ENCODE measurements at places on chromosomes 12 and 14. TPM values are rescaled to one million over a fixed set of nuclear protein-coding genes. Genes with fewer than 3 reads are reported as not detected.
A peak's percentile ranks its signal among the peaks of the same experiment; 100 is the strongest.

DNA sequence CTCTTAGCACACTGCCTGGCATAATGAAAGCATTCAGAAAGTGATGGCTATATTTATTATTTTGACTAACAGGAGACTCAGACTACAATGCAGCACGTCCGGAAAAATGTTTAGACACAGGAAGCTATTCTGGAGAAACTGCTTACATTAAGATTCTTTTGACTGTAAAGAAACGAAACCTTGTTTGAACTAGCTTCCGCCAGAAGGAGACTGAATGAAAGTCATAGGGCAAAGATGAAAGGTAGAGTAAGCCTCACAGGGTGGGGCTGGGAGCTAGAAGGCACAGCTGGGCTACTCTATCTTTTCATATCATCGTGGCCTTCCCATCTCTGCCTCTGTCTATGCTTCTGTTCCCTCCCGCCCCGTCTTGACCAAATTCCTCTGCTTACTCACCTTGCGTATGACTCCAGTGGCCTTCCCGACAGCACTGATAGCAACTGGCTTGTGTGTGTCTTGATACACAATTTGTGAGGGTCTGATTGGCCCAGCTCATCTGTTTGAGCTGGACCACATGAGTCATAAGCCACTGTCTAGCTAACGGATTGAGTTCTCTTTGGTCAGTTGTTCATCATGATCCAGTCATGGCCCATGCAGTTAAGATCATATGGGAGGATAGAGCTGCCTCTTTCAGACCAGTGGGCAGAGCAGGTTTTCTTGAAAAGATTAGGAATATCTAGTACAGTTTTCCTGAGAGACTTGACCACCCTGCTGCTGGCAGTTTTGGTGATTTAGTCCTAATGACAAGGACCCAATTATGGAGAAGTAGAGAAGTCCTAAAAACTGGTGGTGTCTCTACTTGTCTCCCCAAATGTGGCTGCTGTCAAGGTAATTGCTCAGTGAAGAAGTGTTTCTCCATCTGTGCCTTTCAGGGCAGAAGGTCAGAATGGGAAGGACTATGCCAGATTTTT is 151.5 kb upstream of the SLC38A2 start:
- H3K4me1 ChIP-seq = no peaks in the 10 kb centered on the region
- no peak overlapping the region for H3K27ac ChIP-seq
- H3K4me3 ChIP-seq = no peak overlapping the region
- H3K27me3 ChIP-seq = no peaks in the 10 kb centered on the region
- DNase-seq = no peak

- DNase-seq = no peak
- no peak overlapping the region for H3K27ac ChIP-seq
- no peaks in the 10 kb centered on the region for H3K36me3 ChIP-seq
- no peaks in the 10 kb centered on the region for H3K27me3 ChIP-seq
Observed at GRCh38 chr14:65255029-65255545, 152.8 kb upstream of the MAX start.

GRCh38 chr14:88194531-88194930 is 128.5 kb downstream of the KCNK10 start:
- no peaks in the 10 kb centered on the region for H3K4me1 ChIP-seq
- H3K36me3 ChIP-seq = no peaks in the 10 kb centered on the region
- H3K4me3 ChIP-seq = no peak overlapping the region
- no peaks in the 10 kb centered on the region for H3K27me3 ChIP-seq
- no peak overlapping the region for H3K27ac ChIP-seq
- DNase-seq = no peak

DNA sequence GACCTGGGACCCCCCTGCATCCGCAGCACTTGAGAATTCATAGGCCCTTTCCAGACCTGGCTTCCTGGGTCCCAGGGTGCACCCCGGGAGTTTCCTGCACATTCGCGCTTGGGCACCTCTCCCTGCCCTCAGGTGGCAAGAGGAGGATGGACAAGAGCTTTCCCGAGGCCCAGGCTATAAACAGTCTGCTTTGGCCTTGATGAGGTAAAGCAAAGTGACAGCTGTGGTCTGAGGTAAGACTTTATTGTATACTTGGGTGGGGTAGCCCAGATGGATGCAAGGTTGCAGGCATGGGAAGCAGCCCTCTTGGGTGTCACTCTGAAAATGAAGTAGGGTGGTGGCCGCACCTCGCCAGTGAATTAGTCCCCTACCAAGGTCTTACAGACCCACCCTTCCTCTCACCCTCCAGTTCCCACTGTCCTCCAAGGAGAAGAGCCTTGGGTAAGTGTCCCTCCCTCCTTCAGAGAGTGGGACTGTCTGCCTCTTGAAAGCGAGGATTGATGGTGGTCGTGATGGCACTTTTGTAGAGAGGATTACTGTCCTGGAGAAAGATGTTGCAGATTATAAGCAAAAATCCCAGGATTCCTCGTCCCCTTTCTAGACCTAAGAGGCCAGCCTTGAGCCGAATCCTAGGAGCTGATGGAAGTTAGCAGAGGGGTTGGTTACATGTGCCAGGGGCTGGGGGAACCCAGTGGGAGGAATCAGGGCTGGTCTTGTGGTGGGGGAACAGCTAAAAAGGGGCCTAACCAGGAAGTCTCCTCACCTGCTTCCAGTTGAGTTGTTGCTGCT is 10.6 kb upstream of the CSAD start:
- H3K27ac ChIP-seq = no peak overlapping the region
- H3K4me1 ChIP-seq = peaks cover 2% of the 10 kb centered on the region
- no peak for DNase-seq
- no peak overlapping the region for H3K4me3 ChIP-seq
- H3K36me3 ChIP-seq = peaks cover 8% of the 10 kb centered on the region
- peaks cover 2% of the 10 kb centered on the region for H3K27me3 ChIP-seq

DNA sequence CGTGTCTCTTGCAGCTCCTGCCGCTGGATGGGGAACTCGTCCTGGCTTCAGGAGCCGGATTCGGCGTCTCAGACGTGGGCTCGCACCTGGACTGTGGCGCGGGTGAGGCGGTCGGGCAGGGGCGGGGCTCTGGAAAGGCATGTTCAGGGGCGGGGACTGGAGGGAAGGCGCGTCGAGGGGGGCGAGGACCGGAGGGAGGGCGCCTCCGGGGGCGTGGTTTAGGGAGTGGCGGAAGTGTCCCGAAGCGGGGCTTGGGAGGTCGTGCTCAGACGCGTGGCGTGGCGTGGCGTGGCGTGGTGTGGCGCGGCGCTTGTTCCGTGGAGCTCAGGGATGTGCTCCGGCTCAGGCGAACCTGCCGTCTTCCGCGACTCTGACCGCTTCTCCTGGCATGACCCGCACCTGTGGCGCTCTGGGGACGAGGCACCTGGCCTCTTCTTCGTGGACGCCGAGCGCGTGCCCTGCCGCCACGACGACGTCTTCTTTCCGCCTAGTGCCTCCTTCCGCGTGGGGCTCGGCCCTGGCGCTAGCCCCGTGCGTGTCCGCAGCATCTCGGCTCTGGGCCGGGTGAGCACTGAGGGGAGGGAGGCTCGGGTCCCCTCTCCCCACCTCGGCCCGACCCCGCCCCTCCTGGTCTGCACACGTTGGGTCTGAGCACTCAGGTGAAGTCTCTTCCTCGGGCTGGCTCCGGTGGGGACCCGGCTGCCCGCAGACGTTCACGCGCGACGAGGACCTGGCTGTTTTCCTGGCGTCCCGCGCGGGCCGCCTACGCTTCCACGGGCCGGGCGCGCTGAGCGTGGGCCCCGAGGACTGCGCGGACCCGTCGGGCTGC is 6.2 kb downstream of the AMN start:
- peaks cover 26% of the 10 kb centered on the region for H3K4me1 ChIP-seq
- peaks cover 34% of the 10 kb centered on the region for H3K27me3 ChIP-seq
- H3K4me3 ChIP-seq = peak overlapping the region; percentile 73
- no peaks in the 10 kb centered on the region for H3K36me3 ChIP-seq

GRCh38 chr12:31991815-31992214 is 32.6 kb downstream of the RESF1 start:
- H3K27me3 ChIP-seq = no peaks in the 10 kb centered on the region
- H3K36me3 ChIP-seq = peaks cover 20% of the 10 kb centered on the region
- no peaks in the 10 kb centered on the region for H3K4me1 ChIP-seq

DNA sequence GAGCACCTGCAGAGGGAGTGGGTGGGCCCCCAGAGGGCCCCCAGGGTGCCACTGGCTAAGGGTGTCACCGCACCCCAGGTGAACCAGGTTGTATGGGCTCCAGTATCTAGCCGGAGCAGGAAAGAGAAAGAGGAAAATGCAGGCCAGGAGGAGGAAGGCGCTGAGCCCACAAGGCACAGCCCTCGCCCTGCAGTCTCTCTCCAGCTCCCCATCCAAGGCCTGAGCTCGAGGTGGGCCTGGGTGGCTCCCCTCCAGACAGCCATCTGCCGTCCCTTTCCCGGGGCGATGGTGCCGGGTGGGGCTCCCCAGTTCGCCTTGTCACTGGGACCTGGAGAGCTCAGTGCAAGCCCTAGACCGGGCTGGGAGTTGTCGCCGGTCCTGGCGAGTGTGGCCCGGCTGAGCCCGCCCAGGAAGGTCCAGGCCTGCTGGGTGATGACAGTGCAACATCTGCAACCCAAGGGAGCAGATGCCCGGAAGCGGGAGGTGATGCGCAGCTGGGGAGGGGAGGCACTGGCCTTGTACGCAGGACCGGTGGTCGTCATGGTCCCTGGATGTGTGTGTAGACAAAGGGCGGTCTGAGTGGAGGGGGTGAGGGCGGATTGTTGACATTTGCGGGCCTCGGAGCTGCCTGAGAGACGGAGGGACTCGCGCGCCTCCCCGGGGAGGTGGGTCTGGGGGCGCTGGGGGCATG is 716 bp downstream of the TMEM179 start:
- H3K4me3 ChIP-seq = peak overlapping the region; percentile 65
- H3K27ac ChIP-seq = no peak overlapping the region
- H3K27me3 ChIP-seq = peaks cover 14% of the 10 kb centered on the region
- no peaks in the 10 kb centered on the region for H3K4me1 ChIP-seq

DNA sequence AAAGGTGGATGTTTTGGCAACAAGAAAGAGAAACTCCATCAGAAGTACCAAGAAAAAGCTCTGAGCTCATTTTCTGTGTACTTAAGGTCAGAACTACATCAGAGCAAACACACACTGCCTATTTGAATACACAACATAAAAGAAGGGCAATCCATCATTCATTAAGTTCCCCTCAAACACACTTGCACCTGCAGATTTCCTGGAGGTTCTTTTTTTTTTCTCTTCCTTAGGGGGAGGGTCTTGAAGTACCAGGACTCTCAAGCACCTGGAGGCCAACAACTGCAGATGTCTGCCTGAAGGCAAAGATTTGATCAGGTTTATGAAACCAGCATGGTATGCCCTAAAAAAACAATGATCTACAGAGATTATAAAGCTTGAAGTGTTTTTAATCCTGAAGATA is 26.1 kb upstream of the PTHLH start:
- H3K27me3 ChIP-seq = no peaks in the 10 kb centered on the region
- no peak overlapping the region for H3K27ac ChIP-seq
- peaks cover 4% of the 10 kb centered on the region for H3K4me1 ChIP-seq
- no peak overlapping the region for H3K4me3 ChIP-seq
- DNase-seq = no peak

DNA sequence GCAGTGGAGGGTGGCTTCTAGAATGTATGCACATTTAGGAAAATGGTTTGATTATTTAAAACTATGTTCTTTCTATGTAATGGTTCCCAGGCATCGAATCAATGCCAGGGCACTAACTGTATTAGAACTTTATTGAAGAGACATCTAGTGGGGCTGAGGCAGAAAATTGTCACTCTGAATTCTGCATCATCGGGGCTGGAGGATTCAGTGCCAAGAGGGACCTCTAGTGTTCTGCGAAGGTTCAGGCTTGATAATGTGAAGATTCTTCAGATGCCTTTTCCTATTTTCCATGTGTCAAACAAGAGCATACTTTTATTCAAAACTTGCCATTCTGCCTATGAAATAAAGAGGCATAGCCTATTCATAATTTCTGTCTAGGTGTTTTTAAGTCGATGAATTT is 146.3 kb downstream of the CAND1 start:
- peaks cover 22% of the 10 kb centered on the region for H3K4me1 ChIP-seq
- H3K27ac ChIP-seq = no peak overlapping the region
- H3K27me3 ChIP-seq = no peaks in the 10 kb centered on the region
- no peaks in the 10 kb centered on the region for H3K36me3 ChIP-seq

DNA sequence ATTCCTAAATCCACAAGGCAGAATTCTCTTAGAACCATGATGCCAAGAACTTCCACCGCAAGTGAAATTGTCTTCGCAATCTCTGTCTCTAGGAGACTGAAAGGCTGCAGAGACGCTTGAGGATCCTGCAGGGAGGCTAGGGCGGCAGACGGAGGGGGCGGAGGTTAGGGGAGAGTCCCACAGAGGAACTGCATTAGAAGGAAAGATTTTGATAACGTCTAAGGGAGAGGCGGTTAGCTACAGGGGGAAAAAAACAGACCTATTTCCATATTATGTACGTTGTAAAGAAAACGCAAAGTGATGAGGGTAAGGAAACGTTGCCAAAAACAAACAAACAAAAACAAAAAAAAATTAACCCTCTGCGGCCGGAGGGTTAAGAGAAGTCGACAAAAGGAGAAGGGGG is 595 bp downstream of the KLHL28 start:
- H3K36me3 ChIP-seq = no peaks in the 10 kb centered on the region
- no peak for DNase-seq

GRCh38 chr14:90248594-90248993 is 7.8 kb upstream of the PSMC1 start:
- DNase-seq = no peak
- no peak overlapping the region for H3K27ac ChIP-seq
- no peak overlapping the region for H3K4me3 ChIP-seq
- H3K4me1 ChIP-seq = no peaks in the 10 kb centered on the region
- H3K27me3 ChIP-seq = no peaks in the 10 kb centered on the region
- no peaks in the 10 kb centered on the region for H3K36me3 ChIP-seq

LMNTD1 gene
- not detected for total RNA-seq

KRT3 gene
- total RNA-seq = not detected

NR1H4 gene
- total RNA-seq = not detected

COX8C gene
- not detected for total RNA-seq

GLS2 gene
- total RNA-seq = 16.9 TPM

OR11H6 gene
- not detected for total RNA-seq

FAM186B gene
- 0.21 TPM for total RNA-seq

ASB2 gene
- total RNA-seq = 0.77 TPM

SIX1 gene
- 0.46 TPM for total RNA-seq

CLEC9A gene
- not detected for total RNA-seq

MYH6 gene
- not detected for total RNA-seq

PLCZ1 gene
- not detected for total RNA-seq

KCTD10 gene
- total RNA-seq = 54.3 TPM

KRT72 gene
- total RNA-seq = not detected

CCDC197 gene
- not detected for total RNA-seq
